Activated naive CD4-positive, alpha-beta T cell treated with anti-CD3 and anti-CD28 coated beads, Interleukin-2, amount 50 U/mL, for 72 hours (primary cell): ENCODE measurements at places on chromosomes 12 and 14.
A peak's percentile ranks its signal among the peaks of the same experiment; 100 is the strongest.

- no peak for DNase-seq
Measured at GRCh38 chr12:11592484-11592883, 57.0 kb upstream of the ETV6 start.

GRCh38 chr12:112573141-112573540, 154.4 kb downstream of the PTPN11 start:
- no peak for DNase-seq

- no peak for DNase-seq
Measured at GRCh38 chr12:94033101-94033500, 115.3 kb upstream of the PLXNC1 start.

GRCh38 chr14:76834241-76834661, 8.0 kb downstream of the LRRC74A start:
- DNase-seq: no peak

DNA sequence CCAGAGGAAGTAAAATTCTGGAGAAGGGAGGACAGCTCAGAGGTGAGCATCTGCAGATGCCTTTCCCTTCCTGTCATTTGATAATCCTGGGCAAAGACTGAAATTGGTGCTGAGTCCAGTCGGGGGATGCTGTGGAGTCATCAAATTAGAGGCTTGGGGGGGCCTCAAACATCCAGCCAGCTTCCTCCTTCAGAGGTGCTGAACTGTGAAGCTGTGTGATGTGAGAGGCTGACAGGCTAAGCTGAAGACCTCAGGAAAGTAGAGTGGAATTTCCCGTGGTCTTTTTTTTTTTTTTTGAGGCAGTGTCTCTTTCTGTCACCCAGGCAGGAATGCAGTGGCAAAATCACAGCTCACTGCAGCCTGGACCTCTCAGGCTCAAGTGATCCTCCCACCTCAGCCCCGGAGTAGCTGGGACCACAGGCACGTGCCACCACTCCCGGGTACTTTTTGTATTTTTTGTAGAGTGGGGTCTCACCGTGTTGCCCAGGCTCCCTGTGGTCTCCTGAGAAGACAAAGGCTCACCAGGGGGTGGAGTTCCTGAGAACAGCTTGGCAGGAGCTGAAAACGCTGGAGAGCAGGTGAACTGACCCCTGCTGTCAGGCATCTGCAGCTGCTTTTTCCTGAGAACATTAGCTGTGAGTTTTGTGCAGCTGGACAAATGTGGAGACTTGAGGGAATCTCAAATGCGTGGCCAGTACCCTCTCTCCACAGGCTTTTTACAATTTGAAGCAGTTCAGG, 6.1 kb upstream of the TCL1B start:
- DNase-seq: no peak

- DNase-seq: no peak
Measured at GRCh38 chr12:11482955-11483354, 87.6 kb upstream of the PRB2 start.

DNA sequence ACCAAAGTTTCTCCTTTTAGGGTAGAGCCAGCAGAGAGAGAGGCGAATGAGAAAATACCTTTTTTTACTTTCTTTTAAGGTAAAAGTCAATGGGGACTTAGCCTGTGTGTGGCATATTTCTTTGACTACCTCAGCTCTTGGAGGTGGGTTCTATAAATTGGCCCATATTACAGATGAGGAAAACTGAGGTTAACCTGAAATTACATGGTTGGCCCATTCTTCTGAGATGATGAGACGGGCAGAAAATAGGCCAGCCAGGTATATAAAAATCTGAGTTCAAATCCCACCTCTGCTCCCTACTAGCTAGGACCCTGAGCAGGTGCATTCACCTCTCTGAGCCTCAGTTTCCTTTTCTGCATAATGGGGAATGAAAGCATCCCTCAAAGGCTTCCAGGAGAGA, 22.4 kb downstream of the LHX5 start:
- DNase-seq: no peak

DNA sequence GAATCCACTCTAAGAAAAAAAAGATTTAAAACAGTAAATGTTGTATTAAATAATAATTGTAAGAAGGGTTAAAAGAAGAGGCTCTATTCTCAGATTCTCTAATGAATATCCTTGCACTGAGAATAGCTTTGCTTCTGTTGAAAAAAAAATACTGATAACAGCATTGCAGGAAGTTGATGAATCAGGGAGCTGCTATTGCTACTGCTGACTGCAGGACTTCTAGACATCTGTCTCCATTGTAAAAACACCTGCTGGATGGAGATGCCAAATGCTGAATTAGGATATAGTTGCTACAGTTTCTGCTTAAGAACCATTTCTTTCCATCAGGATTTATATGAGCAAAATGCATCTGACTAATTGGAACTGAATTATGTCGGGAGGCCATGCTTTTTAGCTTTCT, 50.3 kb upstream of the ANP32D start:
- DNase-seq: no peak

DNA sequence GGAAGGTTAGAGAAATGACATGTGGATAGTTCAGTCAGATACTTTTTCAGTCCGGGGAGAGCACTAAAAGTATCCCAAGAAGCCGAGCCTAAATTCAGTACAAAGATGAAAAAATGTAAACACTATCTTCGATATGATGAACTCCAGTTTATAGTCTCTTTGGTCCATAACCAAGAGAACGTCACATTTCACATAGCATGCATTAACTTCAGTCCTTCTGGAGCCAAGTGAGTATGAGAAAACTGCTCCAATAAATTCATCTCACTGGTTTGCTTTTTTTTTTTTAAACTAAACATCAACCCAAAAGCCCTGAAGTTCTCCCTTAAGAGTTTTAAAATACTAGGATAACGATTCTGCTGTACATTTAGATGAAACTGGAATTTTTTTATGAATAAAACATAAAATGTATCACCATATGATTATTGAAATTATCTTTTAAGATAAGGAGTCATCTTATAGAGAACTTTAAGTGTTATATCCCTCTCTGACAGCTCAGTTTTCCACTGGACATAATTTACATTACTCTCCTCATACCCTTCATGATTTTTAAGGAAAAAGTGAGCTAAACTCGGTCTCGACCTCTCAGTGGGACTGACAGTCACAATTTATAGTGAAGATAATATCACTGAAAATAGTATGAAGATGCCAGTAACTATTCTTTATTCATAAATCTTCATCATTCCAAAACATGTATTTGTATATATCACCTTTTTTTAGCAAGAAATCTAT, 841.5 kb upstream of the FLRT2 start:
- DNase-seq: no peak

GRCh38 chr14:71418532-71419245, 511.4 kb downstream of the PCNX1 start:
- no peak for DNase-seq

- peak; percentile 70 for DNase-seq
Measured at GRCh38 chr12:52243856-52244614, 11.0 kb downstream of the KRT7 start.

DNA sequence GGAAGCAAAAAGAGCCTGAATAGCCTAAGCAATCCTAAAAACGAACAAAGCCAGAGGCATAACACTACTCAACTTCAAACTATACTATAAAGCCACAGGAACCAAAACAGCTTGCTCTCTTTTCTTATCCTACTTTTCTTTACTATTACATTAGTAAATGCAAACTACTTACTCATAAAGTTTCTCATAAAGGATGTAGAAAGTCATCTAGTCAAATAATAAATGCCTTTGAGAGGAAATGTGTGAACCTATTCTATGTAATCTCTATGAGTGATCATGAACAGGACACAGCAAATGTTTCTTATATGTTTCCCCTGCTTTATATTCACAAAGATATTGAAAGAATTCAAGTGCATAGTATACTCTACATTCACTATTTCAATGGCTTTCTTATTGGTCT, 176.9 kb upstream of the MDGA2 start:
- no peak for DNase-seq

DNA sequence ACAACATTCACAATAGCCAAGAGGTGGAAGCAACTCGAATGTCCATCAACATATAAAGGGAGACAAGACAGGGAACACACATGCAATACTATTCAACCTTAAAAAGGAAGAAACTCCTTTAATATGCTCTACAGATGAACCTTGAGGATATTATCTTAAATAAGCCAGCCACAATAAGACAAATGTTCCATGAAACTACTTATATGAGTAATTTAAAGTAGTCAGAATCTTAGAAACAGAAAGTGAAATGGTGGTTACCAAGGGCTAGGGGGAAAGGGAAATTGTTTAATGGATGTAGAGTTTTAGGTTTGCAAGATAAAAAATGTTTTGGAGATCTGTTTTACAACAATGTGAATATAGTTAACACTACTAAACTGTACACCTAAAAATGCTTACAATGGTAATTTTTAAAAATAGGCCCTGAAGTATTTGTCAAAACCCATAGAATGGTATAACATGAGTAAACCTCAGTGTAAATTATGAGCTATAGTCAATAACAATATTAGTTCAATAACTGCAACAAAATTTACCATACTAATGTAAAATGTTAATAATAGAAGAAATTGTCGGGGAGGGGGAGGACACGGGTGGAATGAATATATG, 71.1 kb downstream of the EGLN3 start:
- DNase-seq: no peak

DNA sequence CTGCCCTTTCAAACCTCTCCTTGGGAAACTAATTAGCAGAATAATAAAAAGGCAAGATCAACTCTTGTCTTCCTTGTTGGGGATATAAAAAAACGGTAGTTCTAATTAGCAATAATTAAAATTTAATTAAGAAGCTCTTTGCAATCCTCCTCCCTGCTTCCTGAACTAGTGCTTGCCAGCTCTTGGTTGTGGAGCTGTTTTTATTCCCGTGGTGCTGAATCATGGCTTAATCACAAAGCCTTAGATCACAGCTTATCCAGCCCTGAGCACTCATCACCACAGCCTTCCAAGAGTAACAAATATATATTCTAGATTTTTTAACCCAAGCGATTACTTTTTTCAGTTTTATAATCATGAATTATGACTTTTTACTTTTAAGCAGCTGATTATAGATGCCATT, 63.2 kb upstream of the INSM2 start:
- DNase-seq: no peak

- no peak for DNase-seq
Measured at GRCh38 chr12:89544681-89545184, 18.9 kb upstream of the POC1B start.

- no peak for DNase-seq
Measured at GRCh38 chr12:18926188-18926587, 188.3 kb downstream of the CAPZA3 start.

GRCh38 chr14:71652368-71652767, 279.9 kb upstream of the RGS6 start:
- no peak for DNase-seq

GRCh38 chr12:121792607-121793439, 665 bp downstream of the RHOF start:
- peak; percentile 76 for DNase-seq

GRCh38 chr12:118055144-118055557, 5.8 kb downstream of the WSB2 start:
- DNase-seq: peak; percentile 75

GRCh38 chr14:72503696-72504368, 390.1 kb downstream of the DPF3 start:
- DNase-seq: no peak

- DNase-seq: no peak
Measured at GRCh38 chr12:100656141-100656540, 82.7 kb downstream of the GAS2L3 start.

- DNase-seq: peak; percentile 24
Measured at GRCh38 chr14:50362764-50363713, 33.6 kb downstream of the CDKL1 start.

DNA sequence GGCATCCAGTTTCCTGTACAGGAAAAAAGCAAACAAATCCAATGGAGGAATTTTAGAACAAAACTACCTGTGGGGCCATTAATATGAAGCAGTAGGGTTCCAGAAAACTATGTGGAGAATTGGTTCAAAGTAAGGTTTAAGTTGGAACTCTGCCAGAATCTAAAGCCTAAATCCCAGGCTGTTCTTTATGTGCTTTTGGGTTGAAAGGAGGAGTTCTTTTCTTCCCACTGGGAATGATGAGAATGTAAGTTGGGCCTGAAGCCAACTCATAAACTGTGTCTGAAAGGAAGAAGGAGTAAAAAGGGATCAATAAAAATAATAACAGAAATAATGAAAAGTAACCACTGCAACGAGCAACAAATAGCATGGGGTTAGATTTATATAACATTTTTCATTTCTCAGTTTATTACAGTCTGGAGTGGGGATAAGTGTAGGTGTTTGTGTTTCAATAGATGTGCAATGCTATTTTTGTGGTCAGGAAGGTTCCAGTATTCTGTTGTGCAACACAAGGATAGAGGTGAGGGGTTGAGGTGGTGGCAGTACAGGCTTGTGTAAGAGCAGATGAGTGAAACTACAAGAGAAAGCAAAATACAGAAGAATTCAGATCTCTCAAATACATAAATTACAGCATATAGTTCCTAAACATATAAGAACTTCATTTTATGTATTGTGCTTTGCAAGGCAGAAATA, 373.6 kb downstream of the EMP1 start:
- no peak for DNase-seq

DNA sequence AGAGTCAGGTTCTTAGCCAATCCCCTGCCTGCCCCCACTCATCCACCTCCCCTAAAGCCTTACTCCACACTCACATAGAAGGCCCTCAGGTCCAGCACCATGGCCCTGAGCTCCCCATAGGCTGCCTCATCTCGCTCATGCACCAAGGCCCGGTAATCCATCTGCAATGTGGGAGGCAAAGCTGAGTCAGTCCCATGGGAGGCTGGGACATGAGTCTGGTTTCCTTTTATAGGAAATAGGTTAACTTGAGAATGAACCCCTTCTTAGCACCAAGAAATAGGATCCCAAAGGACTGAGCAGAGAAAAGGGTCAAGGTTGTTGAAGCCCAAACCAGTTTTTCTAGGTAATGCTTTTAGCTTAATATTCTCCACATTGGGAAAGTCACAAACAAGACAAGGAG, 2.1 kb upstream of the EMC9 start:
- no peak for DNase-seq

GRCh38 chr14:36279306-36280190, 40.9 kb downstream of the MBIP start:
- DNase-seq: no peak

- DNase-seq: no peak
Measured at GRCh38 chr14:92750994-92751400, 2.6 kb upstream of the LGMN start.

GRCh38 chr14:67851785-67852410, 32.3 kb downstream of the RAD51B start:
- DNase-seq: no peak
